ENCODE measurements at places on chromosomes 3 and 15.
A peak's percentile ranks its signal among the peaks of the same experiment; 100 is the strongest.

- DNase-seq = no peak
- H3K4me1 ChIP-seq = no peaks in the 10 kb centered on the region
- no peak overlapping the region for H3K4me3 ChIP-seq
- no peaks in the 10 kb centered on the region for H3K36me3 ChIP-seq
These were observed 155.4 kb upstream of the CCDC54 start for GRCh38 chr3:107221856-107222255.

DNA sequence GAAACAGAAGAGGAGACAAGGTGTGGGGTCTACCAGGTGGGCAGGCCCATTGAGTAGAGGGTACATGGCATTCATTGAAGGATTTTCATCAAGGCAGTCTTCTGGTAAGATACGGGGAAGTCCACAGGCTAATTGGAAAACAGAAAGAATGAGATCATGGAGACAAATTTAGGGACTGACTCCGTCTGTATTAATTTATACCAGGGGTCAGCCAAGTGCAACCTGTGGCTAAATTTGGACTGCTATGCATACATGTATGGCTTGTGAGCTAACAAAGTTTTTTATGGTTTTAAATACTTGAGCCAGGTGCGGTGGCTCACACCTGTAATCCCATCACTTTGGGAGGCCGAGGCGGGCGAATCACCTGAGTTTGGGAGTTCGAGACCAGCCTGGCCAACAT, 21.1 kb upstream of the SNRPN start:
- no peaks in the 10 kb centered on the region for H3K27me3 ChIP-seq
- H3K4me1 ChIP-seq = no peaks in the 10 kb centered on the region
- H3K4me3 ChIP-seq = no peak overlapping the region
- no peak overlapping the region for H3K27ac ChIP-seq
- no peak for DNase-seq
- H3K36me3 ChIP-seq = no peaks in the 10 kb centered on the region

DNA sequence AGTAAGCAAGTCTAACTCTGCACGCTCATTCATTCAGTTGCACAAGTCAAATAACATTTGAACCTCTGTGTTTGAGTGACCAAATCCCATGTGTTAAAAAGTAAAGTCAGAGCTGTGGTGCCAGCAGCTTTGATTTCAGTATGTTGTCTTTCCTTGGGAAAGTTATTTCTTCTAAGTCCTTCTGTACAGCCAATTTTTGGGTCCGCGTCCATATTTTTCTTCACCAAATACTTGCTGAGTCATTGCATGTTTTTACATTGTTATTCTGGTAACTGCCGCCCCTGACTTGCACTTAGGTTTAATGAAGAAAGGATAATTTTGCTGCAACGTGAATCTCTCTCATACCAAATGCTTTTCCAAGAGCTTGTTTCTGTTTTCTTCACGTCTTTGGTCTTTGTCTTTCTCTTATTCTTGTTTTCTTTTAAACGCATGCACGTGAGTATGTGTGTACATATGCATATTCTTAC, 56.7 kb downstream of the PLS1 start:
- H3K4me3 ChIP-seq = no peak overlapping the region
- H3K4me1 ChIP-seq = no peaks in the 10 kb centered on the region
- no peaks in the 10 kb centered on the region for H3K27me3 ChIP-seq
- H3K36me3 ChIP-seq = no peaks in the 10 kb centered on the region
- H3K27ac ChIP-seq = no peak overlapping the region

- H3K4me1 ChIP-seq = no peaks in the 10 kb centered on the region
- no peaks in the 10 kb centered on the region for H3K36me3 ChIP-seq
- no peaks in the 10 kb centered on the region for H3K27me3 ChIP-seq
- no peak overlapping the region for H3K4me3 ChIP-seq
- DNase-seq = no peak
These were observed 237.5 kb upstream of the STT3B start for GRCh38 chr3:31295150-31295765.

DNA sequence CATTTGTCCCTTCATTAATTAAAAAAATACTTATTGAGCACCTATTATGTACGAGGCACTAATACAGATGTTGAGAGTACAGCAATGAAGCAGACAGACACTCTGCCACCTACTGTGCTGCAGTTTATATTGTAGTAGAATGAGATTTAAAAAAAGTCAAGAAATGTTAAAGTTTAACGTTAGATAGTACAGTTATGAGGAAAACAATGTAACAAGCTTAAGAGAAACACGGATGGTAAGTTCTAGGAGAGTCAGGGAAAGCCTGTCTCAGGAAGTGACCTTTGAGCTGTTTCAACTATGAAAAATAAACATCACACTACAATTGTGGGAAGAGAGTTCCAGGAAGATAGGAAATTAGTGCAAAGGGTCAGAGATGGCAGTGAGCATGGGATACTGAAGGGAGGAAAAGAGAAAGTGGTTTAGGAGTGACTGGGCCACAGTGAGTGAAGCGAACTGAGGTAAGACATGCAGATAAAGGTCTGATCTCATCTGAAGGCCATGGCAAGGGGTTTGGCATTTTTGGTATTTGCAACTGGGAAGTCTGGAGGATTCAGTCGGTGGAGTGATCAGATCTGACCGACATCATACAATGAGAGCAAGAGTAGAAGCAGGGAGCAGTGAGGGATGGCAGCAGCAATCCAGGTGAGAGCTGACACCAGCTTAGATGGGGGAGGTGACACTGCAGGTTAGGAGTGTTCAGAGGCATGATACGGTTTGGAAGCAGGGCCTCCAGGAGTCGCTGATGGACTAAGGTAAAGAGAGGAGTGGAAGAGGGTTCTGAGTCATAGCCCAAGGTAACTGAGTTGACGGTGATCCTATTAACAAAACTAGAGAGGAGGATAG, 28.5 kb downstream of the PLSCR4 start:
- no peak overlapping the region for H3K4me3 ChIP-seq
- H3K4me1 ChIP-seq = no peaks in the 10 kb centered on the region

DNA sequence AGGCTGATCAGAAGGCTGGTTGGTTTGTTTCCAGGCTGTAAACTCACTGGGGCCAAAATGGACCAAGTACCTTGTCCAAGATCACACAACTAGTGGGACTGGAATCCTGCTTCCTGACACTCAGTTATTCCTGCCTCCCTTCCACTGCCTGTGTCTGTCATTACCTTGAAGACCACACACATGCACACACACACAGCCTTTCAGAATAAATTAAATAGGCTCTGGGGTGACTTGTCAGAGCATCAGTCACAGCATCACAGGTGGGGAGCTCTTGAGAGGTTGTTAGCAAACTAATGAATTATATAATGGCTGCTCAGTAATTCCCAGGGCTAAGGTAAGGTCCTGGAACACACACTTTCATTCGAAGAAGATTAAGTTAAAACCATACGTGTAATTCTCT, 231.8 kb downstream of the UACA start:
- DNase-seq = no peak
- H3K27me3 ChIP-seq = no peaks in the 10 kb centered on the region
- H3K36me3 ChIP-seq = no peaks in the 10 kb centered on the region
- H3K4me3 ChIP-seq = no peak overlapping the region

DNA sequence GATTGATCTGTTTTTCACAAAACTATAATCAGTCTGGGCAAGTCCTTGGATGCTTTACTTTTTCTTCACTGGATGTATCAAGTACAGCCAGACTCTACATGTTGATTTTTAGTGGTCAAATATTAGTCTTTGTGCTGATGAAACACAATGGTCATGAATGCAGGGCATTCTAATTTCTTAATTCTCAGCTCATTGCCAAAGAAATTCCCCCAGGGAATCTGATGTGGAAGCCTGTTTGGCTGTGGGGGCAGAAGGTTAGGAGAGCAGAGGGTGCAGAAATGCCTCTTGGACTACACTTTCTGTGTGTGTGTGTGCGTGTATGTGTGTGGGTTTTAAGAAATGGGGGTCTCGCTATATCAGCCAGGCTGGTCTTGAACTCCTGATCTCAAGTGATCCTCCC, 48.7 kb upstream of the HACD2 start:
- DNase-seq = no peak
- no peaks in the 10 kb centered on the region for H3K4me1 ChIP-seq
- H3K36me3 ChIP-seq = no peaks in the 10 kb centered on the region

GRCh38 chr15:45635191-45635638, 386 bp downstream of the SQOR start:
- no peak for DNase-seq
- H3K4me1 ChIP-seq = peaks cover 27% of the 10 kb centered on the region
- H3K36me3 ChIP-seq = no peaks in the 10 kb centered on the region
- peak overlapping the region; percentile 74 for H3K27ac ChIP-seq
- H3K4me3 ChIP-seq = peak overlapping the region; percentile 86
